ENCODE measurements at places on chromosomes 2 and 18. TPM values are rescaled to one million over a fixed set of nuclear protein-coding genes. Genes with fewer than 3 reads are reported as not detected.

Gene FKBP1B
- 14.9 TPM for total RNA-seq

DNA sequence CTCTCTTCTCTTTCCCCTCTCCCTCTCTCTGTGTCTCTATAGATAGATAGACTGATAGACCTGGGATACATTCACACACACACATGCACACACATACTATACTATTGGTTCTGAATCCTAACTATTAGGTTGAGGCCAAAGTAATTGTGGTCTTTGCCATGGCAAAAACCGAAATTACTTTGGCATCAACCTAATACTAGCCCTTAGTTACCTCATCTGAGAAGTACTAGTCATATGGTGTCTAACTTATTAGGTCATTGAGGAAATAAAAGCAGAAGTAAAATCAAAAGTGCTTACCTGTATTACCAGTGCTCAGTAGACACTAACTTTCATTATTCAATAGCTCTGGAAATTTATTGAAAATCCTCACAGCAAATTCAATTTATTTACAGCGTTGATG is 451.5 kb downstream of the EPHA4 start:
- DNase-seq: no peak

DNA sequence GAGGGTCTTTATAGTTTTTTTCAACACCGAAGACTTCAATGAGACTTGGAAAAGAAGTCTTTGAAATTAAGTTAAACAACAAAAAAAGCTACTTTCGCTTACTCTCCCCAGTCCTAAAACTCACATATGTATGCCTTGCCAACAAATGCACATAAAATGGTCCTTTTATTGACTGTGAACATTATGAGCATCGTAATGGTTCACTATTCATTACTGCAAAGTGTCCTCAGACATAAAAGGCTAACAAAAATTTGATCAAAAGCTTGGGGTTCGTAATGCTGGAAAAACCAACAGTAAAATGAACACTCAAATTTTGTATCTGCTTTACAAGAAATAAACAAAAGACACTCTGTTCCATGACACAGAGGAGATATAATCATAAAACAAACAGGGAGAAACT is 285.3 kb upstream of the SLC8A1 start:
- DNase-seq: no peak

DNA sequence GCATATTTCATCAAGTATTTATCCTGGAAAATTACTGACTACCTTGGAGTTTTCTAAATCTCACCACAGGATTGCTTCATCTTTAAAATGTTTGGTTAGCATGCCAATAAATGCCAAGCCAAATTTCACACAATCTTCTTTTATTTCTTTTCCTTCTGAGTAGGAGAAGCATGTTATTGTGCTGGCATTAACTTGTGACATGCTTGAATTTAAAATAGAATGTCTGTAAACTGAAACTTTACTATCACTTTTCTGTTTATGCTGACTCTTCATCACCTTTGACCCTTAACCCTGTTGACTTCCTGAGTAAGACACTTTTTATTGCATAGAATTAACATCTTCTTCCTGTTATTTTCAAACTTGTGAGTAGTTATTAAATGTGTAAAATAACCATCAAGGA is 56.2 kb upstream of the LRRTM4 start:
- no peak for DNase-seq

DNA sequence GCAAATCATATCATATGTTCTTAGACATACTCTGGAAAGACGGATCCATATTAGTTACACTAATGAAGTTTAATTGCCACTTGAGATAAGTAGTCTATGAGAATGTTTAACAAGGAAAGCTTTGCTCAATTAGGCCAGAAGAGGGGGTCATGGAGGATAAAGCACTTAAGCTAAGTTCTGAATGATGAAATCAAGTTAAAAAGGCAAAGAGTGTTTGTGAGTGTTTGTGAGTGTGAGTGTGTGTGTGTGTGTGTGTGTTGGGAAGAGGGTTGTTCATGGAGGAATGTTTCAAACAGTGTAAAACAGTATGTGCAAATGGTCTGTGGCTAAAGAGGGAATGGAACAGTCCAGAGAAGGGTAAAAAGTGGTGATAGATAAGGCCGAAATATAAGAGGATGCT is 360.9 kb downstream of the ERBB4 start:
- no peak for DNase-seq

DNA sequence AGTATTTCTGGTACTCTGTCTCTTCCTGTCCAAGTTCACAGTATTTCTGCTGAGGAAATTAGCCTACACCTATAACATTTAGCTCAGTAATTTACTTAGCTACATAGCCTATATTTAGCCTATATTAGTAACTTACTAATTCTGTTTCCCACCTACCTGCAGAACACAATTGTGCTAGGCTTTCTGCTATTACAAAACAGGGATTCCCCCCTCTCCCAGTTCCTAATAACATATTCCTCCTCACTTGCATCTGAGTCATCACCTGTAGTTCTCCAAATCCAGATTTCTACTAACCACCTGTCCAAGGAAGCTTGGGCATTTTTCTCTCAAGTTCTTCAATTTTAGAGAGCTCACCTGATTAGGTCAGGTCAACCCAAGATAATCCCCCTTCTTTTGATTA is 94.9 kb downstream of the NETO1 start:
- DNase-seq: no peak

- DNase-seq: no peak
Observed at GRCh38 chr18:37339701-37340215, 225.8 kb downstream of the CELF4 start.

DNA sequence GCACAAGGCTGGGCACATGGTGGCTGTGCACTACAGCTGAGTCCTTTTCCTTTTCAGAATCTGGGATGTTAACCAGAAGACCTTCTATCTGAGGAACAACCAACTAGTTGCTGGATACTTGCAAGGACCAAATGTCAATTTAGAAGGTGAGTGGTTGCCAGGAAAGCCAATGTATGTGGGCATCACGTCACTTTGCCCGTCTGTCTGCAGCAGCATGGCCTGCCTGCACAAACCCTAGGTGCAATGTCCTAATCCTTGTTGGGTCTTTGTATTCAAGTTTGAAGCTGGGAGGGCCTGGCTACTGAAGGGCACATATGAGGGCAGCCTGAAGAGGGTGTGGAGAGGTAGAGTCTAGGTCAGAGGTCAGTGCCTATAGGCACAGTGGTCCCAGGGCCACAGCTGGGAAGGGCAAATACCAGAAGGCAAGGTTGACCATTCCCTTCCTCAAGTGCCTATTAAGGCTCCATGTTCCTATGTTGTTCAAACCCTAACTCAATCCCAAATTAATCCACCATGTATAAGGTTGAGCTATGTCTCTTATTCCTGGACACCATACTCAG is 2.2 kb downstream of the IL1RN start:
- no peak for DNase-seq

DNA sequence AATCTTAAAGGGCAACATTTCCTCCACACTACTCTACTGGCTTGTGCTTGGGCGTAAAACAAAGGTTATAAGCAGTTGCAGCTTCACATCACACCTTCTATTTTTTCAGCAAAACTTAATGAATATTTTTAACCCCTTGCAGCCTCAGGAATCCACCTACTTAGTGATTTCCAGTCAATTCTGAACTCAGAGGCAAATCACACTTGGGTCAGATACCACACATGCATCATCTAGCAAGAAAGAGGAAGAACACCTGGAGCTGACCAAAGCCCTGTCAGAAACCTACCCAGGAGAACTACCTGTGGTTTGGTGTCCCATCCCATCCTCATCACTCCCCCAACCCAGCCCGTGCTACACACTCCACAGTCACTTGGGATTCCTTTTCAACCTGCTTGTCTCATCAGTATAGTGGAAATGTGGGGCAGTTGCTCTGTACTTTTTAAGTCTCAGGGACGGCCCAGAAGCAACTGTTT is 25.5 kb downstream of the PIAS2 start:
- DNase-seq: no peak

- no peak for DNase-seq
Observed at GRCh38 chr2:59276033-59276432, 1034.9 kb upstream of the FANCL start.

DNA sequence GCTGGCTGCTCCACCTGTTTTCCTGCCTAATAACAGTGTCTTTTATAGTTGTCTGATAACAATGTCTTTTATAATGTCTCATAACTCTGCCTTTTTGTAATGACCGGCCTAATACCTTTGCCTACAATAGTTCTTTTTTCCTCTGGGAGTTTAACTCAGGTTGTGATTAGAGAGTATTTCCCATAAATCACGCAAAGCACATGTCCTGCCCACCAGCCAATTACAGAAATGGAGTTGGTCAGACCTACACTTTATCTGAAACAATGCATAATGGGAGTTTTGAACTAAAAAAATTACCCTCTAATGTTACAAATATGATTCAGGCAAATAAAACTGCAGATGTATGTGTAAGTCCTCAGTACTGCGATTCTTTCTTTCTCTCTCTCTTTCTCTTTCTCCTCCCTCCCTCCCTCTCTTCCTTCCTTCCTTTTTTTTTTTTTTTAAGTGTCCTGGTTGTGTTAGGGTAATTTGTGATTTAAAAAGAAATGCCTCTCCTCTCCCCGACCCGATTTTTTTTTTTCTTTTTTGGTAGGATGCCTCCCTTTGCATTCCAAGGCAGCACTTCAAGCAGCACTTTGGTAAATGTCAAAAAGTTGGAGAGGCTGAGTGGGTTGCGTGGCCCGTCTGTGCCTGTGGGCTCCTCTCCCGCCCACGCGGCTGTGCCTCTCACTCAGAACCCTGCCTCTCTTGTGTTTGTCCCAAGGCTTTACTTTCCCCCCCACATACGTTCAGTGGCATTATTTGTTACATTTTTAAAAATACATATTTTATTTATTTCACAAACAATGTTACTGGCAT is 147.3 kb downstream of the AGAP1 start:
- no peak for DNase-seq

Gene DCDC2C
- not detected for total RNA-seq

DNA sequence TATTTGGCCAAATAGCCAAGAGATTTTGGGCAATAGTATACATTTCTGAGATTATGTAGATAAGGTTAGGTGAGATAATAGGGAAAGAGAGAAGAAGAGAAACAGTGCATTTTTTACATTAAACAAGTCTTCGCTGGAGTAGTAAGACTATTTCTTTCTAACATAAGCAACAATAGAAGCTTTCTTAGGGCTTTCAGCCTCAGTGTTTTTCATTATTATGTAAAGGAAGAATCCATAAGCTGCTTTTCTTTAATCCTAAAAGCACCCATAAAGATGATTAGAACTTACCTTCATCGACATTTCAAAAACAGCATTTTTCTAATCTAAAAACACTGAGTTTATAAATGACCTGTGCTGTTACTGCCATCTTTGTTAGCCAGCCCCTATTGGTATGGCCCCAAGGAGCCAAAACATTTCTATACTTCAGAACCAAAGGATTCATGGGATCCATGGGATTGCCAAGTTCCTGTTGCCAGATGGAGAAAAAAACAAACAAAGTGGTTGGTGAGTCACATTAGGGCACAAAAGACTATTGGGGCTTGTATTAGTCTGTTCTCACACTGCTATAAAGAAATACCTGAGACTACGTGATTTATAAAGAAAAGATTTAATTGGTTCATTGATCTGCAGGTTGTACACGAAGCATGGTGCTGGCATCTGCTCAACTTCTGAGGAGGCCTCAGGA is 88.2 kb downstream of the SCG2 start:
- DNase-seq: no peak

- DNase-seq: no peak
Observed at GRCh38 chr2:149906886-149907285, 319.3 kb upstream of the MMADHC start.

DNA sequence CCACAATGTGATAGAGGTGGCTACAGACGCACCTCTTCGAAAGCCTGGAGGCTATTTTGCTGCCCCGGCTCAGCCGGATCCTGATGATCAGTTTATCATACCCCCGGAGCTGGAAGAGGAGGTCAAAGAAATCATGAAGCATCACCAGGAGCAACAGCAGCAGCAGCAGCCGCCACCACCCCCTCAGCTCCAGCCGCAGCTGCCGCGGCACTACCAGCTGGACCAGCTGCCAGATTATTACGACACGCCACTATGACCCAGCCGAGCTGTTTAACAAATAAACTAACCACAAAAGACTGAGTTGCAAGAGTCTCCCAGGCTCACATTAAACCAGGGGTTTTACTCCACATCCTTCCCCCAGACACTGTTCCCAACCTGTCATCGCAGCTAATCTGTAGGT is 263.8 kb downstream of the PHLPP1 start:
- DNase-seq: no peak

DNA sequence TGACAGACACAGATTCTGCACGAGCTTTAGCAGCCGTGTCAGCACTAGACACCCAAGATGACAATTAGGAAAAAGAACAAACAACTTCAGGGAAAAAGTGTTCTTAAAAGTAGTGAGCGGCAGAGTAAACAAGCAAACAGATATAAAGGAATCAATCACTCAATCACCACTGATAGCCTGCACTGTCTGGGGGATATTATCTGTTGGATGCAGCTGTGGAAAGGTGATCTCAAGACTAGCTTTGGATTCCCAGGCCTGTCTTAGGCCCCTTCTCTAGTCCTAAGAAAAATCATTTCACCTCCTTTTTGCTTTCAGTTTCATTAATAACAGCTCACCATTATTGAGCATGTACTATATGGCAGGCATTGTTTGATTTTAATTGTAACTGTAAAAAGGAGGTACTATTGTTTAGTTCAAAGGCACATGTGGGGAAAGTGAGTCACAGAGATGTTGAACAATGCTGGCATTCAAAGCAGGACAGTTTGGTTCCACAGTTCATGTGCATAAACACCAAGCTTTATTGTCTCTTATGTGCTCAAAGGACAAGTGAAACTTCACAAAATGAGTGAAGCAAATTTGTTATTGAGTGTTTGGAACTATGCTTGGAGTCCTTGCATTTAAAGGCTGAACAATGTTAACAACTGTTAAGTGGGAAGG is 147.3 kb upstream of the TCF4 start:
- no peak for DNase-seq

Gene ADD2
- total RNA-seq: 0.47 TPM

DNA sequence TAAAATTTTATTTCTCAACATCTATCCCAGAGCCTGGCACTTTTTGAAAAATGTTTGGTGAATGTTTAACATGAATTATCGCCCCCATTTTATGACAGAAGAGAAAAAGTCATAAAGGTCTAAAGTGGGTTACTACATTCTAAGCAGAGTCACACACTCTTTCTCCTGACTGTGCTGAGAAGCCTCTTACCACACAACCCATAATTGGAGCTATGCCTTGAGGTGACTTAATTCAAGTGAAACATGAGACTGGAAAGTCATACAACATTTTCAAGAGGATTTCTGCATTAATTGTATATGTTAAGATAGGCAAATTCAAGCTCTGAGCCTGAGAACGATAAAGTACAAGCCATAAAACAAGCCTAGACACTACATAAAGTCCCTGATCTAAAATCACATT is 3.1 kb upstream of the DSEL start:
- DNase-seq: no peak

Gene TSPYL6
- total RNA-seq: 0.06 TPM

- DNase-seq: no peak
Observed at GRCh38 chr2:64203131-64203857, 59.1 kb upstream of the PELI1 start.

Gene DRC1
- total RNA-seq: not detected

DNA sequence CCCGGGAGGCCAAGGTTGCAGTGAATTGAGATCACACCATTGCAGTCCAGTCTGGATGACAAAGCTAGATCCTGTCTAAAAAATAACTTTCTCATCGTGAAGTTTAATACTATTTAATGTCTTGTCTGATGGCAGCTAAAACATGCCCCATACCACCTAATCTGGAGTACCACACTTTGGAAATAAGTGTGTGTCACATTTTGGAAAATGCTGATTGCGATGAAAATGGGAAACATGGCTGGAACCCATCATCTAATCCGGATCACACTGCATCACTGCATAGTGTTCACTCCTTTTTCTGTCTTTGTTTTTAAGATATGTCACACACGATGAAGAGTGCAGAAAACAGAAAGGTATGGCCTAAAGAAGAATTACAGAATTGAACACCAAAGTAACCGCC is 31.2 kb upstream of the ALPP start:
- no peak for DNase-seq

Gene RESP18
- total RNA-seq: not detected

Gene SLC9A4
- not detected for total RNA-seq

Data from glomerular endothelial cell (primary cell).